Head of caudate nucleus (tissue), 42 donors: ENCODE measurements at places on chromosomes 5 and 9.
A peak's percentile ranks its signal among the peaks of the same experiment; 100 is the strongest.

GRCh38 chr5:58090704-58091103 lies 369.2 kb downstream of the PLK2 start:
- no peak for DNase-seq

DNA sequence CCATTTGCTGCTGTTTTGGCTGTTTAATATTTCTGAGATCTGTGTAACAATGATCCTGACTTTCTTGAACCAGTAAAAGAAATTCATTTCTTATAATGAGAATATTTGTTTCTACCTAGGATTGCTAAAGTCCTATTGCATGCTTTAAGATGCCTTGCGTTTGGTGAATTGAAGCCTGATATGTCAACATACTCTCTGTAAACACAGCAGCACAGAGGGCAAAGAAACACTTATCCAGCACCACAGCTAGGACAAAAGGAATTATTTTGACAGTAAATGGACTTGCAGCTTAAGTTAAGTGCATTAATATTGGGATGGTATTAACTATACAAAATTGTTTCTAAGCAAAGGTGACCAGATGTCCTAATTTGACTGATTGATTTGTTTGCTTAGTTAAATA lies 2031.2 kb upstream of the CDH6 start:
- no peak for DNase-seq

DNA sequence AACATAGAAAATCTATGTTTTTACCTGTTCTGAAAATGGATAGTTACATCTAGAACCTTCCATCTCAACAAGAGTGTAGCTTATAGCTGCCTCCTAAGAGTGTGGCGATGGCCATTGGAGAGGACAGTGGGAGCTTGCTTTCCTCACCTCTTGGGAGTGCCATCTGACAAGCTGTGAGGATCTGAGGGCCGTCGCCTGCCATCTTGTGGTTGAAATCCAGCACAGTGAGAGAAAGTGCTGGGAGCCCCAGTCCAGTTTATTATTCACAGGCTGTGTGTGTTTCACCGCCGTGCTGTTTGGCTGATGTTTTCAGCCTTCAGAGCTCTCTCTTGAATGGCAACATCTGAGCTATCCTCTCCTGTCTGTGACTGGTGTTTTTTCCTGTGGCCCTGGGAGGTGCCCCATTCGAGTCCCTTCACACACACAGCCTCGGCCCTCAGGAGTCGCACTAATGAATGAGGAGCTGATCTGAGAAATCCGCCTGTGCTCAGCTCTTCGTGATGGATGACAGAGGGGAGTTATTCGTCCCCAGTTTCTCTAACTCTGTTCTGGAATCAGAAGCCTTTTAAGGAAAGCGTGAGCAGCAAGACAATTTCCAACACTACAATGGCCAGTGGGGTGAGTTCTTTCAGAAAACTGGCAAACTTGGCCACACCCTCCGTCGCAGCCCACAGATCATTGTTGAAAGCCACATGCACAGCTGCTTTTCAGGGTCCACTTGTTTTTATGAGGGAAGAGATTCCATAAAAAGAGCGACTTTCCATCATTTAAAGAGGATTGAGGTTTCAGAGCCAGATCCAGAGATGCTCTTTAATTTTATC lies 170.3 kb downstream of the PDZD2 start:
- DNase-seq = peak; percentile 90

GRCh38 chr5:172410662-172411483 lies 43.5 kb downstream of the SH3PXD2B start:
- DNase-seq = no peak

- no peak for DNase-seq
Measured at GRCh38 chr5:115611873-115612272, 9.6 kb upstream of the TICAM2 start.

GRCh38 chr5:14122089-14122488 lies 21.1 kb upstream of the TRIO start:
- DNase-seq = no peak

DNA sequence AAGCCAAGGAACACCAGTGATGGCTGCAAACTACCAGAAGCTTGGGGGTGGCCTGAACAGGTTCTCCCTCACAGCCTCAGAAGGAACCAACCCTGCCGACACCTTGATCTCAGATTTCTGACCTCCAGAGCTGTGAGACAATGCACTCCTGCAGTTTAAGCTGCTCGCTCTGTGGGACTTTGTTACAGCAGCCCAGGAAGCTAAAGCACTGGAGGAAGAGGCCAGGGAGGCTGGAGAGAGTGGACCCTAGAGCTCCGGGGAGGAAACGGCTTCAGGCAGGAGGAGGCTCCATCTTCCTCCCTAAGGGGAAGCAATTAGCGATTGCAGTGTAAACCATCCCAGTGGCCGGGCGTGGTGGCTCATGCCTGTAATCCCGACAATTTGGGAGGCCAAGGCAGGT lies 25.1 kb downstream of the BARX1 start:
- no peak for DNase-seq
